ENCODE measurements at places on chromosomes 13 and 19. TPM values are rescaled to one million over a fixed set of nuclear protein-coding genes. Genes with fewer than 3 reads are reported as not detected.

The CPB2 gene
- total RNA-seq, result 0.42 TPM

The ZNF99 gene
- total RNA-seq, result not detected

The ZNF83 gene
- total RNA-seq, result 25.1 TPM

The SPACA6 gene
- 3.8 TPM for total RNA-seq

The RDH8 gene
- not detected for total RNA-seq

The GRIN3B gene
- total RNA-seq, result not detected

The CEACAM20 gene
- not detected for total RNA-seq
